ENCODE measurements at places on chromosomes 6 and 20.

- no peak for DNase-seq
Measured at GRCh38 chr6:107555449-107555848, 65.5 kb downstream of the SOBP start.

GRCh38 chr6:22300273-22300998 lies 3.6 kb upstream of the PRL start:
- no peak for DNase-seq

DNA sequence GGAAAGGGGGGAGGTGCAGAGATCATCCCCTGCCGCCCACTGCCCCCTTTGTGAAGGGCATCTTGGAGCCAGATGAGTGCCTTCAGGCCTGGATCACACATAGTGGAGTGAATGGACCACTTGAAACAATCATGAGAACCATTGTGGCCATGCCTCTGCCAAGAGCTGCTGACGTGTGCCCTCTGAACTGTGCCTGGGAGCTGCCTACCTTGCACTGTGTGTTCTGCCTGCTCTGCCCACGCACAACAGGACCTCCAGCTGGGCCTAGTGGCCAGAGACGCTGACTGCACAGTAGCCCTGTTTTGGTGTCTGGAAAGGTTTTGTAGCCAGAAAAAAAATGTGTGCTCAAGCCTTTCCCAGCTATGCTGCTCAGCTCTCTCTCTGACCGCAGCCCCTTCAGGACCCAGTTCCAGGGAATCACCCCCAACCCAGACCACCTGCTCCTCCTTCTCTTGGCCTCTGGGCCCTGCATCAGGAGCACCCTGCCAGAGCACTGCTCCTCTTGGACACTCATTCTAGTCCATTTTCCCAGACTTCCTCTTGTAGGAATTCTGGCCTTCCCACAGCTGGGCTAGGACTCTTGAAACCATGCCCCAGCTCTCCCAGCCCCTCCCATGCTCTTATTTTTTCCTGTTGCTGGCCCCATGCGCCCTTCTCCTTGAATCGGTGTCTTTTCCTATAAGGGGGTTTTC lies 1.6 kb upstream of the ADIG start:
- DNase-seq, result no peak

DNA sequence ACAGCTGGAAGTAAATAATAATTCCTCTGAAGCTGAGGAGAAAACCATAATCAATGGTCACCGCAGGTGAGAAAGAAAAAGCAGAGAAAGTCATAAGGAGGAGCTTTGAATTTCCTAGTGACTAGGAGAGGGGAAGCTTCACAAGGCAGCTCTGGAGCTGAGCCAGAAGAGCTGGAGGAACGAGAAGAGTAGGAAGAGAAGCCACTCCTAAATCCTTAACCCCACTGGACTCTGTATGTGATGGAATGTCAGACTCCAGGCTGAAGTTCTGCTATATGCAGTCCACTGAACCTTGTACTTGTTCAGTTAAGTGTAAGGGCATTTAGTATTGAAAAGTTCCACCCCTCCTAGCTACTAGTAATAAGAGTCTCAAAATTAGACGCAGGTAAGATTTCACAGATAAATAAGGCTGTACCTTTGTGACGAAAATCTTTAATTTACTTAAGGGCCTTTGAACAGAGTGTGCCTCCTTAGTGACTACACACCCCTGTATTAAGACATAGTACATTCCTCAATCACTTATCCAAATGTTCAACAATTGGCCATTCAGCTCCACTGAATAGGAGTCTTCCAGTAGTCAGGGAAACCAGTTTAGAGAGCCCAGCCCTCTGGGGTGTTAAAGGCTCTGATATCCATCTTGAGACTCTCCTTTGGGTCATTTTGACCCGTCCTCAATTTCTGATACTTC lies 71.4 kb upstream of the UFL1 start:
- no peak for DNase-seq

- DNase-seq, result no peak
Measured at GRCh38 chr20:36950414-36951197, 902 bp downstream of the SAMHD1 start.

DNA sequence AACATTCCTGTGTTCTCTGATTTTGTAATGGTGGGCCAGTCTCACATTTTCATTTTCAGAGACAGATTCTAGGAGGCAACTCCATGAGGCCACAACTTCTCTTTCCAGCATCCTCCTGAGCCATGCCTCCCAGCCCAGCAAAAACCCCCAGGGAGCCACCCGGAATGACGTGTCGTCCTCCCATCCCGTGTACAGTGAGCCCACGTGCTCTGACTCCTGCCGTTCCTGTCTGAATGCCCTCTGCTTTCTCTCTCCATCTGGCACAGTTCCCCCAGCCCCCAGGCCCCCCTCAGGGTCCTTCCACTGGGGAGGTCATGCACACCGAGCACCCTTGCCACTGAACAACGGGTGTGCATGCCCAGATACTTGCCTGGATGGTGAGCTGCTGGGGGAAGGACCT lies 38.0 kb downstream of the C20orf203 start:
- no peak for DNase-seq

- DNase-seq, result no peak
Measured at GRCh38 chr6:56246541-56246880, 869 bp downstream of the COL21A1 start.

Data from activated T-helper 1 cell treated with anti-CD3 and anti-CD28 coated beads, Interleukin-2, amount 50 U/mL, for 16 hours (primary cell).